Midbrain (tissue), 1 donor: ENCODE measurements at places on chromosomes 12 and 14.

DNA sequence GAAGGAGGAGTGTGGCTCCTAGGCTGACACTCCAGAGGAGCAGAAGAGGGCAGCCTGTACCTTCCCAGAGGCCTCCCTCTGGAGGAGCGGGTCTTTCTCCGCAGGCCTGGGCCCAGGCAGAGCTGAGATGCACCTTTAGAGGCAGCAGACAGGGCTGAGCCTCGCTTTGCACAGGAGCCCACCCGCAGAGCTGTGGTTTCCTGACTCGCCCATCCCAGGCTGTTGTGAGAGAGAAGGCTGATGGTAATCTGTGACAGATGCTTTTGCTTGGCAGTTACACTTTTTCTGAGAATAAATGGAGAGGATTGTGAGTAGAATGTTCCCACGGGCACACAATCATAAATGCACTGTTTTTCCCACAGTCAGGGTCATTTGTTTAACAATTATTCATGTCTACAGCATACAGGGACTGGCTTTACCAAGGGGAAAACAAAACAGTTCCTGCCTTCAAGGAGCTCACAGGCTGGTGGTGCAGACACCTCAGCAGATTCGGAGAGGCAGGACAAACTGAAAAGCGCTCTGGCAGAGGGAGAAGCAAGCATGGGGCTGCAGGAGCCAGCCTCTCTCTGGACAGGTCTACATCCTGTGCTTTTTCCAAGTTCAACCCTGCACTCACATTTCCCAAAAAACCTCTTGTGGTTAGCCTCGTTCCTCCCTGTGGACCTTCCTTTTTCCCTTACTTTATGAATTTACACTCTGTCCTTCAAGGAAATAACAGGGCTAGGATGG, 13.9 kb downstream of the EVL start:
- no peak for DNase-seq

GRCh38 chr12:119208626-119209061, 29.9 kb downstream of the HSPB8 start:
- peak; percentile 79 for DNase-seq

DNA sequence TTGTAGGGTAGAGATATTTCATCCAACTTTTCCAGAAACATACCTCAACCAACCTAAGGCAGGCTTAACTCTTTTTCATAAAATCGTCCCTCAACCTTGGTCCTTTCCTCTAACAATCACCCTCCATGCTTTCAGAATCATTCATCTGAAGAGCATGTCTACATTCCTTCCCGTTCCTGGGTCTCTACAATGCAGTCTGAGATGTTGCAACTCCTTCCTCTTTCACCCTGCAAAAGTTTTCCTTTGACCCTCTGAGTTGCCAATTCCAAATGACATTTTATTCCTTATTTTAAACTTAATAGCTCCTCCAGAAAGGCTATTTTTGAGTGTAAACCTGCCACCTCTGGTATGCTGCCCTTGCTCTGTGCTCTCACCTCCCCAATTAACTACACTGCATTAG, 16.7 kb downstream of the SLC7A7 start:
- DNase-seq, result no peak

GRCh38 chr12:80701388-80701787, 6.0 kb upstream of the MYF6 start:
- no peak for DNase-seq

DNA sequence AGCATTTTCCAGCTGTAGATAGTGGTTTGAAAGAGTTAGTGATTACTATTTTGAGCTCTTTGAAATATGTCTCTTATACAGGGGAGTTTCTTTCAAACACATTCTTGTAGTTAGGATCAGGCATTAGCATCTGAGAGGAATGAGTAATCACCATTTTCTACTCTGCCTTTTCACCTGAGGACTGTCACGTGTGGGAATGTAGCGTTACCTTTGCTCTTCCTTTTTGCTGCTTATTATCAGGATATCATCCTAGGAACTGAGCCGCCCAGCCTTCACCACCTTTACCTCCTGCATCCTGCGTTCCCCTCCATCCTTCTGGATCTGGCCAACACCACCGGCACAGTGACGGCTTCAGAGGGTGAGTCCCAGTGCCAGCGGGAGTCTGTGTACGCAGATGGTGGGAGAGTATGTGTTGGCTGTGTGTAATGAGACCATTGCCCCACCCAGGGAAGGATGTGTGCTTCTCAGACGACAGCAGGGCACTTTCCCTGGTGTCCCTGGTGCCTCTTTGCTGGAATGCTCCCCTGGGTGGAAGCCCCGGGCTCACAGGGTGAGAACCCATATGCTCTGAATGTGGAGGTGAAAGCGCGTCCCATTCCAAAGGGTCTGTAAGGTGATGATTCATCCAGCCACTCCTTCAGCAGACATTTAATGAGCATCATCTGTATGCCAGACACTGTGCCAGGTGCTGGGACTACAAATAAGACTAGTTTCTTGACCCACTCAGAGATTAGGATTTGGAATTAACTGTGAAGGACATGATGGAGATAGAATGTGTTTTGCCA, 27.5 kb downstream of the GSG1 start:
- DNase-seq, result no peak

DNA sequence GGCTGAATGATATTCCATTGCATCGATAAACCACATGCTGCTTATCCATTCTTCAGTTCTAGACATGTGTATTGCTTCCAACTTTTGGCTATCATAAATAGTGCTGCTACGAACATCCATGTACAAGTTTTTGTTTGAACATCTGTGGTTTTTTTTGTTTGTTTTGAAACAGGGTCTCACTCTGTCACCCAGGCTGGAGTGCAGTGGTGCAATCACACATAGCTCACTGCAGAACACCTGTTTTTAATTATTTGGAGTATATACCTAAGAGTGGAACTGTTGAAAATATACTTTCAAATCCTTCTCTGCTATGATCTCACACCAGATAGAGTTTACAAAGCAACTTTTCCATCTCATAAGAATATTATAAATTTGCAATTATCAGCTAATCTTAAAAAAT, 124.2 kb downstream of the TTC7B start:
- no peak for DNase-seq

DNA sequence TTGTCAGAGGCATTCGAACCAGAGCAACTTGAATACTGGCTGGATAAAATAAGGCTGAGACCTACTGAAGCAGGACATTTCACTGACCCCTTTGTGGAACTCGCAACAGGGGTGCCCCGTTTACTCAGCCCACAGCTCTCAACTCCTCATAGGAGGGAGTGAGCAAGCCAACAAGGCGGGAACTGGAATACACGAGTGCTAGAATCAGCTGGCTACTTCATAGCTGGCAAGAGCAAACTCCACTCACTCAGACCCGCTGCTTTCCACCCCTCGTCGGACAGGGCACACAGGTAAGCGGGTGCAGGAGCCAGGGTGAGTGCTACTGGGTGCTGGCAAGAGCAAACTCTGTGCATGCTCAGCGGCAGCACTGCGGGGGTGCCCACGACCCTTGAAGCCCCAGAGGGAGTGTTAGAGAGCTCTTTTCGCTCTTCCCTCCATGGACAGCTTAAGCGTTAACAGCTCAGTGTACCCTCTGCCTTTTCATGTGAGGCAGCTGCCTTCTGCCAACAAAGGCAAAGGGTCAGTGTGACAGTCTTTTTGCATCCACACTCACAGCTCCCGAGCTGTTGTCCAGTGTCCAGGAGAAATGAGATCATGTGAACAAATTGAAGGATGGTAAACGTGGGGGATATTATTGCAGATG, 15.7 kb downstream of the CAPZA3 start:
- no peak for DNase-seq
